ENCODE measurements at places on chromosomes 2 and 18. TPM values are rescaled to one million over a fixed set of nuclear protein-coding genes. Genes with fewer than 3 reads are reported as not detected.

The SERPINB4 gene
- not detected for total RNA-seq

- H3K27ac ChIP-seq: no peak overlapping the region
- peaks cover 16% of the 10 kb centered on the region for H3K36me3 ChIP-seq
- H3K27me3 ChIP-seq: no peaks in the 10 kb centered on the region
- no peak for DNase-seq
- H3K4me1 ChIP-seq: no peaks in the 10 kb centered on the region
- no peak overlapping the region for H3K4me3 ChIP-seq
These were observed 50.0 kb downstream of the ANKMY1 start for GRCh38 chr2:240507778-240508251.

DNA sequence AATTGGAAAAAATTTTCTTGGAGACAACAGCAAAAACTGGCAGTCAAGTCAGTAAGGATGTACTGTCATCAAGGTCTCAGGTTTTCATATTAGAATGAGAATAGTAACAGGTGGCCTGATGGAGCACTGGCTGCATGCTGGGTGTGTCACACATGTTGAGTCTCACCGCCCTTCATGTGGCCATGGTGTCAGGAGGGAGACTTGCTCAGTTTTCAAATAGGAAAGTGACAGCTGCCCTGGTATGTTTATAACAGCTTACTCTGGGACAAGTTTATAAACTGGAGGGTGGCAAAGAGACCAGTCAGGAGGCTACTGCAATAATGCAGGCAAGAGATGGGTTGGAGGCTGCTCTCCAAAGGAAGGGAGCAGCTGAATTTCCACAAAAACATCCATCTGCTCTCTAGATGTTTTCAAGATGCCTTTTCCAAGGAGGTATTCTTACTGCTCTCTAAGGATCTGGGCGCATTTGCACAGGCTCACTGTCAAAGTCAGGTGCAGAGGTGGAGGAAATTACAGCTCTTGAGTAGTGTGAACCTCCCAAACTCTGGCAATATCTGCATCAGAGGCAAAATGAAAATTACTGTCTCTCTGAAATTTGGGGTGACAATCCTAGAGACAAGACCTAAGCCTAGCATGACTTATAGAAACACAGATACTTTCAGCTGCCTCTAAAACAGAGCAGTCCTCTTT is 321.9 kb upstream of the RAB12 start:
- DNase-seq: no peak
- no peak overlapping the region for H3K27ac ChIP-seq
- no peak overlapping the region for H3K4me3 ChIP-seq
- H3K4me1 ChIP-seq: peaks cover 17% of the 10 kb centered on the region

DNA sequence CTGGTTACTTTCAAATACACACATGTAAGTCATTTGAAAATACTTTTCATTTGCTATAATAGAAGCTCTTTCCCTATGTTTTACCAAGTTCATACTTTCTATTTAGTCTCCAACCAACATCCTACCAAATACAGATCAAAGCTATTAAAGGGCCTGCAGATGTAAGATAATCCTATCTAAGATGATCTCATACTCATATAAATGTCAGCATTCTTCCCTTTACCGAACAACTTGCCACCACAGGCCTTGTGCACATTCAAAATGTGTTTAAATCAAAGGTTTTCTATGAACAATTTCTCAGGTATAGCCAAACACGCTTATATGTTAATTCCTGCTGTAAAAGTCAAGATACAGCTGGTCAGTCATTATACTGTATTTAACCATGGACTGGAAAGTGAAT is 23.3 kb downstream of the KCTD18 start:
- H3K27me3 ChIP-seq: no peaks in the 10 kb centered on the region
- H3K27ac ChIP-seq: no peak overlapping the region
- H3K4me1 ChIP-seq: peaks cover under 1% of the 10 kb centered on the region
- no peak overlapping the region for H3K4me3 ChIP-seq
- DNase-seq: no peak

DNA sequence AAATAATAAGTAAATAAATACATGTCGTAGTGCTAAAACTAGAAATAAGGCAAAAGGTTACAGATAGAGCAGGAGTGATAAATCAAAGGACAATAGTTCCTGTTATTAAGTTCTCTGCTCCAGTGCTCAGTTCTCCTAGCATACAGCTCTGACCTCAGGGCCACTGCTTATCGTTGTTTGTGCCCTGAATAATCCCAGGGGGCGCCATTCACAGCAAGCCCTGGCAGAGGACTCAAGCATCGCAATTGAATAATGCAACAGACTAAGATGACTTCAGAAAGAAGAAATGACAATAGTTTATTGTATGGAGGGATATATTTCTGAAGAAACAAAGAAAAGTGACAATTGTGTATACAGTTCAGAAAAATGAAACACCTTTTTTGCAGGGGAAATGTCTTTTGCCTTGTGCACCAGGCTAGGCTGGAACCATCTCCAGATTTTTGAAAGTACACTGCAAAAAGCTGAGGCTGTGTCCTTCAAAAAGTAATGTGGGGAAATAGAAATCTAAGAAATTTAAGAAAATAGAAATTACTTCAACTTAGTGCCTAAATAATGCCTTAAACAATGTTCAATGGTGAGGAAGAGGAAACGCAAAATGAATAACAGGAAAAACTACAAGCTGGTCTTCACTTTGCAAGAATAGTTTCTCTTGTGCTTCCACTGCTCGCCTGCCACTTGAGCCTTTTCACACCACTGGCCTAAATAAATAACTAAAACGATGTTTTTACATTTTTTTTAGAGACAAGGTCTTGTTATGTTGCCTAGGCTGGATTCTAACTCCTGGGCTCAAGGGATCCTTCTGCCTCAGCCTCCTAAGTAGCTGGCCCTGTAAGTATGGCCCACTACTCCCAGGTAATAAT is 19.0 kb upstream of the CCNYL1 start:
- no peaks in the 10 kb centered on the region for H3K4me1 ChIP-seq
- H3K27ac ChIP-seq: no peak overlapping the region
- no peak overlapping the region for H3K4me3 ChIP-seq
- no peaks in the 10 kb centered on the region for H3K27me3 ChIP-seq

- no peak within 1 kb of the TSS for H3K27ac ChIP-seq
- H3K4me1 ChIP-seq: no peaks in the 10 kb centered on the region
- no peaks in the 10 kb centered on the region for H3K36me3 ChIP-seq
- H3K4me3 ChIP-seq: no peak within 1 kb of the TSS
- DNase-seq: no peak
These were observed at the start of gene REG3G for GRCh38 chr2:79025421-79025820. REG3G (plus strand) TSS chr2:79025702; CDS start chr2:79026094, 392 bp downstream.

GRCh38 chr2:28343184-28343942 is 49.3 kb upstream of the FOSL2 start:
- no peak overlapping the region for H3K4me3 ChIP-seq
- H3K27ac ChIP-seq: no peak overlapping the region
- H3K4me1 ChIP-seq: peaks cover 30% of the 10 kb centered on the region
- no peaks in the 10 kb centered on the region for H3K27me3 ChIP-seq

Data from lower lobe of right lung (tissue), 2 donors.